ENCODE measurements at places on chromosomes 1 and 21.

GRCh38 chr1:82564333-82564732 lies 763.6 kb downstream of the ADGRL2 start:
- DNase-seq, result no peak

GRCh38 chr1:234400773-234401172 lies 27.5 kb downstream of the COA6 start:
- DNase-seq, result no peak

GRCh38 chr1:235990330-235990795 lies 74.5 kb downstream of the NID1 start:
- DNase-seq, result no peak

GRCh38 chr1:1219341-1219740 lies 5.4 kb upstream of the TNFRSF4 start:
- DNase-seq, result no peak

GRCh38 chr1:44787506-44787905 lies 464 bp downstream of the BEST4 start:
- DNase-seq, result no peak

DNA sequence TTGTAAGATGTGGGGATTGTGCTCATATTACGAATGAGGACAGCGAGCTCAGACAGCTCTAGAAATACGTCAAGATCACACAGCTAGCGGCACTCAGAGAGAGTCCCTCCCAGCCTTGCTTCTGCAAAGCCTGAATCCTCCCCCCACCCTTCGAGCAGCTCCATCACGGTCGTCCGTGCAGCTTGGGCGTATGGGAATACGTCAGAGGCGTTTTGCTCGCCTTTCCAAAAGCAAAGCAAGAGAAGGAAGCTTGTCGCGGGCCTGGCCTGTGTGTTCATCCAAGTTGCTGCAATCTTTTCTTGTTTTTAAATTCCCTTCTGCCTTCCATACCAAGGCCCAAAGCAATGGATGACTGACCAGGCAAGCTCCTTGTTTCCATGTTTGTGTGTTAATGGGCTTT lies 125.5 kb upstream of the IRF2BP2 start:
- no peak for DNase-seq

DNA sequence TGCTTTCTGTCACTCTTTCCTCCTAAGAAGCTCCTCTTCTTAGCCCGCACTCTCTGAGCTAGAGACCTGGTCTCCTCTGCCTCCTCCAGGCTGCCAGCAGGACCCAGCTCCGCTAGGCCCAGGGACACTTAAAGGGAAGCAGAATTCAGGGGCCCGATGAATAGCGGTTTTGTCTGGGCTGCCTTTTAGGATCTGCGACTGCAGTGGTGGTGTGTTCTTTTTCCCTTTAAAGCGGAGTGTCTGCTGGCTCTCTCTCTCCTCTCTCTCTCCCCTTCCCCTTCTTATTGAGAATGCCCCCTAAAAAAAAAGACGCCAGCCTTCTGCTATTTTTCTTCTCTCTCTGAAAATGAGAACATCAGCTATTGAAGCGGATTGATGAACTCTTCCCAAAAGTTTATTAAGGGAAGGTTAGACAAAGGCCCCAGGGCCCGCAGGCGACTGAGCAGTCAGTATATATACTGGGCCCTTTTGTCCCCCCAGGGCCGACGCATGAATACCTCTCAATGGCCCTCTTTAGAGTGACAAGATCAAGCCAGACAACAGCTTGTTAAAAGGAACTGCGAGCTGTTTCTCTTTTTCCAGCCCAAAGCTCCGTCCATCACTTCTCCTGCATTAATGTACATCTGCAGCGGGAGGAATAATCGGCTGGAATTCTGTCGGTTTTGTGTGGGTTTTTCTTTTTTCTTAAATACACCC lies 27.0 kb downstream of the PAX7 start:
- DNase-seq, result no peak

DNA sequence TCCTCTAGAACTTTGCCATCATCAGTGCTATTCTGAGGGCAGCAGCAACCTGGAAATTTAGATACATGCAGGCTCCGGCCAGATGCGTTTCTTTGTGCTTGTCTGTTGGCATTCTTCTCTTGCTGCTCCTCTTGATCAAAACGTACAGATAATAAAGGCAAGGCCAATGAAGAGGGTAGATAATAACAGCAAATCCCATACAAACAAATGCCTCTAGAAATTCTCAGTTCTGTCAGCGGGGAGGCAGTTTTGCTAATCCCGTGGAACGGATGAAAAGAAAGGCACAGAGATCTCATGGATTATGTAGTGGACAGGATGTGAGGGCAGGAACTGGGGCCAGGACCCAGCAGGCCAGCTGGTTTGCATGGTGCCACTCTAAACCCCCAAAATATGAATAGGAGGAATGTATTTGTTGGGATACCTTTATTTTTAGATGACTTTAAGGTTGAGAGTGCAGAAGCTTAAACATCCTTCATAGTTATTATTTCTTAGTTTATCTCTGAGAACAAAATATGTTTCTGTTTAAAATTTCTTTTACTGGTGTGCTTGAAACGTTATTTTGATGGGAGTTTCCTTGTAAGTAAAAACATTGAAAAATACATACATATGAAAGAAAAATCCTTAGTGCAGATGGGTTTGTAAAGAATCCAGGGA lies 1.5 kb downstream of the ITSN1 start:
- DNase-seq, result no peak

DNA sequence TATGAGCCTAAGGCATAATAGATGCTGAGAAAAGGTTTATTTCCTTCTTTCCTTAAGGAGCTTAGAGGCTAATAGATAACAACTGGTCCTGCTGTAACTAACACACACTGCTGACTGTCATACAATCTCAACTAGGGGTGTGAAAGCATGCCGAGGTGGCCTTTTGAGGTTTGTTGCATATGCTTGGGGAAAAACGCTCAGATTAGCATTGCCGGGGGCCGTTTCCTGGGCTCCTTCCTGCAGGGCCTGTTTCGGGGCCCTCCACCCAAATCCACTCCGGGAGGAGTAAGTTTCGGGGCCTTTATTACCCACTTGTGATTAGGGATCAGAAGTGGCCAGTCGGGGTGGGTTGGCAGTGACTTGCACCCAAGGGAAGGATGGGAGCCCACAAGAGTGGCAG lies 27.2 kb upstream of the RCSD1 start:
- no peak for DNase-seq

DNA sequence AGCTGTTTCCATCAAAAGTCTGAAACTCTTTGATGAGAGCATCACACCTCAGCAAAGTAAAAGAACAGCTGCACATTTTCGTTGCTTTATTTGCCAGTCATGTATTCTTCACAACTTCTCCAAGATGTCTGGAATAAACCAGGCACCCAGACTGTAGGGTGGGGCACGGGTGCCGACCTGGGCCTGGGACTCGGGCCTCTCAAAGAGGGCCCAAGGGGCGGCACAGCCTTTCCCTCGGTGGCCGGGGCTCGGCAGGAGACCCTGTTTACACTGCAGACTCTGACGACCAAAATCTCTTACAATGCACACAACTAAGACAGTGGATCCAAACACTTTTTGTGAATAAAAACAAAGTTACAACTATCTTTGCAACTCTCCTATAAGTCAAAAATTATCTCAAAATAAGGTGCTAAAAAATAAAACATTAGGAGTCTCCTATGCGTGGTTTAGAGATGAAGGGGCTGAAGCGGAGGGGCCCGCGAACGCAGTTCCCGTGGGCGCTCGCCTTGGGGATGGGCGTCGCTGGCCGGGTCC lies 696 bp downstream of the LSS start:
- no peak for DNase-seq

- DNase-seq, result no peak
These were observed 28.1 kb downstream of the RUNX3 start for GRCh38 chr1:24901791-24902470.

GRCh38 chr1:83959824-83960498 lies 39.0 kb downstream of the TTLL7 start:
- no peak for DNase-seq

- peak; percentile 53 for DNase-seq
These were observed 86.1 kb downstream of the FASLG start for GRCh38 chr1:172745014-172745413.

GRCh38 chr1:85911742-85912141 lies 203.5 kb upstream of the ZNHIT6 start:
- DNase-seq, result no peak

- DNase-seq, result no peak
These were observed 3.2 kb downstream of the CTSE start for GRCh38 chr1:206020393-206021007.

- no peak for DNase-seq
These were observed 1.4 kb downstream of the S100A6 start for GRCh38 chr1:153534226-153534924.

DNA sequence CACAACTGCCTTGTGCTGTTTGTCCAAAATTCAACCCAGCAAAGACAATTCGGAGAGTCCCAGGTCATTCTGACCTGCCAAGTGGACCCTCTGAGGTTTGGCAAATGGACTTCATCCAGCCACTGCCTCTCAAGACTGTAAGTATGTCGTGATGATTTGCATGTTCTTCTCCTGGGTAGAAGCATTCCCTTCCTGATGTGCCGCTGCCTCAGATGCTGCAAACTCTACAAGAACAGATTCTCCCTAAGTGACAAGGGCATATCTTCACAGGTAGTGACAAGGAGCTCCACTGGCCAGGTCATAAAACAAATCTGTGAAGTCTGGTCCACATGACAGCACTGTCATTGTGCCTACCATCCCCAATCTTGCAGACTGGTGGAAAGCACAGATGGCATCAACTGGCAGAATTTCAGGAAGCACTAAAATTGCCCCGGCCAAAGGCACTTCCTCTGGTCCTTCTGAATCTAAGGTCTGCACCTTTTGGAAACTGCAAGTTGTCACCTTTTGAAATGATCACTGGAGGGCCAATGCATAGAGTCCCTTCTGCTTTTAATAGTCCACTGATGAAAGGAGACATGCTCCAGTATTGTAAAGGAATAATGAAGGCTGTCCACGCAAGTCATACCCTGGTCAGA lies 27.4 kb downstream of the POFUT2 start:
- DNase-seq, result no peak

DNA sequence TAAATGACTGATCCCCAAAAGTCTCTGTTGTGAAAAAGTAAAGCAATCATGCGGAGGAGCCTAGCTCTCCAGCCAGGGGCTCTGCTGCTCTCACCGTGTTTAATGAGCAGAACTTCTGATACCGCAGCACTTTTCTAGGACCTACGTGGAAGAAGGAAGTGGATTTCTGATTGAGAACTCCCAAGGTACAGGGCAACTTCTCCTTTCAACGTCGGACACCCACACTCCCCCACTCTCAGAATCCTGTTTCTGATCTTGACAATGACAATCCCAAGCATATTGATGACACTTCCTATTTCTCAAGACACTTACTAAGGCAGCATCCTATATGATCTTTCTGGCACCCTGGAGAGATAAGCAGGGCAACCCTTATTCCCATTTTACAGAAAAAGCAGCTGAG lies 78.4 kb downstream of the PROX1 start:
- DNase-seq, result no peak

GRCh38 chr1:48194801-48195200 lies 27.7 kb upstream of the SLC5A9 start:
- no peak for DNase-seq

DNA sequence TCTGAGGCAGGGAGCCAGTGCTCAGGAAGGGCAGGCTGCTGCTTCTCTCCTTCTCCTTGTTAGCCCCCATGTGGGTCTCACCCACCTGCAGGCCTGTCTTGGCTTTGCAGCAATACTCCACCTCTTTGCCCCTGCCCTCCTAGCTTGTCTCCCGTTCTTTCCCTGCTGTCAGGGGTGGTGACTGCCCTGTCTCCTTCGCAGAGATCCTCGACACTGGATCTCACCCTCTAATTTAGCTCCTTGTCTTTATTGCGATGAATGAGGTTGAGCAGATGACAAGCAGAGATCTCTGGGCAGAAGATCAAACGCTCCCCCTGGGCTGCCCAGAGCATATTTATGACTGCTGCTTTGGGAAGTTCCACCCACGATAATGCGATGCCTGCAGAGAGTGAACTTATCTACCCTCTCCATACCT lies 199.2 kb downstream of the ROR1 start:
- DNase-seq, result no peak

- no peak for DNase-seq
These were observed 190.8 kb downstream of the LTN1 start for GRCh38 chr21:28801906-28802305.

DNA sequence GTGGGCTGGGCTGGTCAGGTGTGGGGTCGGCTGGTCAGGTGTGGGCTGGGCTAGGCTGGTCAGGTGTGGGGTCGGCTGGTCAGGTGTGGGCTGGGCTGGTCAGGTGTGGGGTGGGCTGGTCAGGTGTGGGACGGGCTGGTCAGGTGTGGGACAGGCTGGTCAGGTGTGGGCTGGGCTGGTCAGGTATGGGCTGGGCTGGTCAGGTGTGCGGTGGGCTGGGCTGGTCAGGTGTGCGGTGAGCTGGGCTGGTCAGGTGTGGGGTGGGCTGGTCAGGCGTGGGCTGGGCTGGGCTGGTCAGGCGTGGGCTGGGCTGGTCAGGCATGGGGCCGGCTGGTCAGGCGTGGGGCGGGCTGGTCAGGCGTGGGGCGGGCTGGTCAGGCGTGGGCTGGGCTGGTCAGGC lies 6.3 kb upstream of the FNDC10 start:
- DNase-seq, result no peak

- DNase-seq, result no peak
These were observed 553.0 kb upstream of the ZP4 start for GRCh38 chr1:238443687-238444086.

DNA sequence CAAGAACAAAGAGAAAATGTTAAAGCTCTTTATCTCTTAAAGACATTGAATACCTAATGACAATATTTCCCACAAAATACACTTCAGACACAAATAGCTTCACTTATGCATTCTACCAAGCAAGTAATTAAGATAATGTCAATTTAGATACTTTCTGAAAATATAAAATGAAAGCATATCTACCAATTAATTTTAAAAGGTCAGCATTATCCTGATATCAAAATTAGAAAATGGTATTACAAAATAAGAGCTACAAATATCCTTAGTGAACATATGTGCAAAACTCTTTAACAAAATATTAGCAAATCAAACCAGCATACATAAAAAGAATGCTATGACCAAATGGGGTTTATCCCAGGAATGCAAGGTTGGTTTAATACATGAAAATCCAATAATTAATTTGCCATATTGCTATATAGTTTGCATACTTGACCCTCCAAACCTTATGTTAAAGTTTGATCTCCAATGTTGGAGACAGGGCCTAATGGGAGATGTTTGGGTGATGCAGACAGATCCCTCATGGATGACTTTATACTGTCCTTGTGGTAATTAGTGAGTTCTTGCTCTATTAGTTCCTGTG lies 4.2 kb upstream of the KIFAP3 start:
- no peak for DNase-seq

DNA sequence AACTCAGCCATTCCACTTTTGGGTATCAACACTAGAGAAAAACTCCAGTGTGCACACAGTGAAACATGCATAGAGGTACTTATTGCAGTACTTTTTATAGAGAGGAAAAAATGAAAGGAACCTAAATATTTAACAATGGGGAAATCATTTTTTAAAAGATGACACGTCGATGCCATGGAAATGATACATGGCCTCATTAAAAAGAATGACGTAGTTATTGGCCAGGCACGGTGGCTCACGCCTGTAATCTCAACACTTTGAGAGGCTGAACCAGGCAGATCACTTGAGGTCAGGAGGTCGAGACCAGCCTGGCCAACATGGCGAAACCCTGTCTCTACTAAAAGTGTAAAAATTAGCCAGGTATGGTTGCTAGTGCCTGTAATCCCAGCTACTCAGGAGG lies 42.5 kb downstream of the MATN1 start:
- DNase-seq, result no peak

DNA sequence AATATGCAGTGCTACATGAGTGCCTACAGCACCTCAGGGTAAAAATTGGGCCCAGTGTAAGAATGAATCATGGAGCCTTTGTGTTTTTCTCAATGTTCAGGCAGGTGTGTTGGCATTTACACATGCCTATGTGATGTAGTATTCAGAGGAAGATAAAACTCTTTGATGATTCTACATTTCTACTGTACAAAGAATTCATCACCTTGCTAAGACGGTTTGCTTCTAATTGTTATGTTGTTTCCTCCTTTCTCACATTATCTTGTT lies 867.3 kb downstream of the TTLL7 start:
- no peak for DNase-seq
